ENCODE measurements at places on chromosomes 2 and 18.

DNA sequence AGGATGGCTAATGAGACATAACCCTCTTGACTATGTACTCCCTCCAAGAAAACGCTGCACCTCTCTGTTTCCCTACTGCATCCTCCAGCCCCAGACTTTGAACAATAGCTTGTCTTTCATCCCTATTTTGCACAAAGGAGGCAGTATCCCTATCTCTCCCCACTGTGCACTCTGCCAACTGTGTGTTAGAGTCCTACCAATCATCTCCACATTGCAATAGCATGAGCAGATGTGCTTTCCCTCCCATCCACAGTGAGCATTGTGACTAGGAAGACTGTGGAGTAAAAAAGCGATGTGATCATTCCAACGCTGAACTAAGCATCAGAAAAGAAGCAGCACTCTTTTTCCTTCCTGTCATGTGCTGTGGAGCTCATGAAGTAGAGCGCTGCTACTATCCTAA is 206.3 kb upstream of the GULP1 start:
- DNase-seq: no peak

GRCh38 chr2:197710424-197711042 is 5.4 kb downstream of the MARS2 start:
- DNase-seq: no peak

- DNase-seq: no peak
Observed at GRCh38 chr2:145753966-145754365, 1234.0 kb upstream of the ZEB2 start.

GRCh38 chr18:79641722-79642497 is 37.7 kb upstream of the CTDP1 start:
- DNase-seq: no peak

- DNase-seq: no peak
Observed at GRCh38 chr2:60707750-60708371, 48.2 kb upstream of the PAPOLG start.

Measured in activated B cell treated with CpG ODN at 0.5 μM for 24 hours (primary cell).